ENCODE measurements at places on chromosomes 4 and X. TPM values are rescaled to one million over a fixed set of nuclear protein-coding genes. Genes with fewer than 3 reads are reported as not detected.

The CLGN gene
- 0.60 TPM for total RNA-seq

The SCML1 gene
- total RNA-seq = 8.4 TPM

The CASP3 gene
- 27.4 TPM for total RNA-seq

The CLCN4 gene
- total RNA-seq = 2.2 TPM

The SULT1E1 gene
- 1.9 TPM for total RNA-seq

GRCh38 chr4:144531841-144532240 lies 114.1 kb upstream of the HHIP start:
- no peak for DNase-seq

DNA sequence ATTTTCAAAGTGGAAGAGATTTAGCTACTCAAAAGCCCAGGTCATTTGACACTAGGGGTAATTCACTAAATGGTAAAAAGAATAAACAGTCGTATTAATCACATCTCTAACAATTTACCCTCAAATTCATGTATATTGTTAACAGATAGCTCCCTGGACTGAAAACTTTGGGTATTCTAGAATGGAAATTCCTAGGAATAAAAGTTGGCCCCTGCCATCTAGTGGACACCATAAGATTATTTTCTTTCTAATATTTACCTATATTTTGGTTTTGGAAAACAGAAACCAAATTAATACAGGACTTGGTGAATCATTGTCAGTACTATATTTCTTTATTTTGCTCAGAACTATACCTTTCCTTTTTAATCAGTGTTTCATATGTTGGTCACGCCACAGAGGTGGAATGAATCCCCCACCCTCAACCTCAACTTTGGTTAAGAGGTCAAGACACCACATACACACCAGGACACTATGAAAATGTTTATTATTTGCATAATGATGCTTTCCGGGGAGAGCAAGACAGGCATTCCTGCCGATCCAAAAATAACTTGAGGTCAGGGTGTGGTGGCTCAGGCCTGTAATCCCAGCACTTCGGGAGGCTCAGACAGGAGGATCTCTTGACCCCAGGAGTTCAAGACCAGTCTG lies 96.2 kb upstream of the APOOL start:
- DNase-seq = no peak
